ENCODE measurements at places on chromosomes 11 and 22.

DNA sequence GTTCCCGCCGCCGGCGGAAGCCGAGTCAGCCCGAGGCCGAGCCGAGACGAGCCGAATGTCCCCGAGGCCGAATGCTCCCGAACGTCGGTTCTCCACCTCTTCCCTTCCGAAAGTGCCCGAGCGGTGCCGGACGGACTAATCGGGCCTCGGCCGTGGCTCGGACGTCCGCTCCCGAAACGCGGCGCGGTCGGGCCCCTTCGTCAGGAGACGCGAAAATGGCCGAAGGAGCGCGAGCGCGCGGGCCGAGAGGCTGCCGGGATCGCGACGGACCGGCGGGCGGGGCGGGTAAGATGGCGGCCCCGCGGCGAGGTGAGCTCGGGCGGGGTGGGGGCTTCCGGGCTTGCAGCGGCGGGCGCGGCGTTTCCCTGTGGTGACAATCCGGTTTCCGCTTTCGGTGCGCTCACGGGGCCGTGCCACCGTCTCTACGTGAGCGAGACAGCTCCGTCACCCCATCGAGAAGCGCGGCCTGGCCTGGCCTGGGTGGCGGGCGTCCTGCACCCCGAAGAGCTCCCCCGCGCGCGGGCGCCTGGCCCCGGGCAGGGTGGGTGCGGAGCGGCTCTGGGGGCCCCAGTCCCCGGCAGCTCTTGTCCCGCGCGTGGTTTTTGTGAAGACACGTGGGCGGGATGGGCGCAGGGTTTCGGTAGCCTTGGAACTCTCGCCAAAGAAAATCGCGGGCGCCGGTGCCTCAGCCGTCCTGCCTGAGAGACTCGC lies at the start of gene TMEM80:
Gene TMEM80, plus strand, starts transcription at position 279 of the 711 bp plus-strand sequence. Its CDS starts 12 bp downstream, at position 291.
- DNase-seq = peak; percentile 98

DNA sequence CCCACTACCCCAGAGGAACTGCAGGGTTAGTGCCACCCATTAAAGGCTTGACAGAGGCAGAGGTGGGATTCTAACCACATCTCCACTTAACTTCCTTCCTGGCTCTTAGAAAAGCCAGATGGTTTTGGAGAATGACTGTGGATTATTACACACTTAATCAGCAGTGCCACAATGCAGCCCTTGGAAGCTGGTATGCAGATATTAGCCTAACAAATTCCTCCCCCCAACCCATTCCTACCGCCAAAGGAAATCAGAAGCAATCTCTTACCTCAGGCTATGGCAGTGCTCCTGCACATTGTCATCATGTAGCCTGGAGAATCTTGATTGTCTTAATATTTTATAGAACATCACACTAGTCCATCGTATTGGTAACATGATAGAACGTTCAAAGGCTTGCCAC lies 23.2 kb upstream of the NRGN start:
- no peak for DNase-seq

GRCh38 chr22:49263101-49263500 lies 564.6 kb downstream of the BRD1 start:
- no peak for DNase-seq

DNA sequence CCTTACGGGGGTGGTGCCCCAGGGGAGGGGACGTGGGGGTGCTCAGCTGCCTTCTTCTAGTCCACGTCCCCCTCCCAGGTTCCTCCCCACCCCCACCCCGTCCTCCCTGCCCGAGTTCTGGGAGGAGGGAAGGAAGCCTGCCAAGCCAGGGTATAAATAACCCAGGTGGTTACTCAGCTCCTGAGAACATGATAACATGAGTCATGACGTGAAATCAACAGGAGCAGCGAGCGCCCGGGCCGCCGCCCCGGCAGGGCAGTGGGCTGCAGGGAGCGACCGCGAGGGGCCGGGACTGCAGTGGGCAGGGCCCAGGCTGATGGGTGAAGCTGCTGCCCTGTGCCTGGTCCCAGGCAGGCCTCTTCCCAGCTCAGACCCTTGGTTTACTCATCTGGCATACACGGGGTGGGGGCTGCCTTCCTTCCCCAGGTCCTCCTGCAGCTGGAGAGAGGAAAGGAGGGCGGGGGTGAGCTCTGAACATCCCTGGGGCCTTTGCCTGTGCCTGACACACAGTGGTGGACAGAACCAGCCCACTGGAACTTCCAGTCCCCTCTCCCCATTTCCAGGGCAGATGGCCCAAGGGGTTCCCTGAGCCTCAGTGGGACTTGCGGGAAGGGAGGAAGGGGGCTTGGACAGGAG lies 8.8 kb upstream of the PDGFB start:
- peak; percentile 87 for DNase-seq

DNA sequence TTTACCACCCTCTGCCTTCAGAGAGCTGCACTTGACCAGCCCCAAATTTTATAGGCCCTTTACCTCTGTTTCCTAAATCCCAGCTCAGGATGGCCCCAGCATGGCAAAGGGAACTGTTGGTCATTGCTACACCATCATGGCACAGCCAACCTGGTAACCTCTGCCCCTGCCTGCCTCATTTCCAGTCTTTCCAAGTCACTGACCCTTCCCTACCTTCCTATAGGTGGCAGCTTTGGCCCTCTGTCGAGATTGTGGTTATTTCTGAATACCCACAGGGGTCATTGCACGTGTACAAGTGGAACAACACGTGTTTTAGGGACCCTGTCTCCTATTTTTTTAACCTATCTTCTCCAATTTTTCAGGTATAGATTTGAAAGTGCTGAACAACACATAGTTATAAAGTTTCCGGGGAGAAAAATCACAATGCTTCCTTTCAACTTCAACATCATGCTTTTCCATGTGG lies 2.8 kb downstream of the GALNT18 start:
- DNase-seq = no peak

- no peak for DNase-seq
These were observed 1.5 kb upstream of the PICALM start for GRCh38 chr11:86070142-86071056.

DNA sequence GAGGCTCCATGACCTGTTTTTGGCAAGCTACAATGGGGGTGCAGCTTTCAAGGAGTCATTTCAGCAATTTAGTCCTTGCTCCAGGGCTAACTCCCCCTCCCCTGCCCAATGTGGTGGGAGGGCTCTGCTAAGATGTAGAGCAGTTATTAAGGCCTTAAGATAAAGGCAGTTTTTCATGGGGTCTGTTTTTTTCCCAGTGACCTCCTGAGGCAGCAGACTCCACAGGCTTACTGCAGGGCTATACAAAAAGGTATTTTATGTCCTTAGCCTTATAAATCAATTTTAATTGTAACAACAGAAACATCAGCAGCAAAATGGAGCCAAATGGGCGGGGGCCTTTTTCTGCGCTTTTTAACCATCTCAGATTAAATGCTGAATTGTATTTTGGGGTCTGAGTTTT lies 192.3 kb downstream of the KIRREL3 start:
- DNase-seq = no peak

GRCh38 chr22:18121506-18121905 lies 10.9 kb downstream of the TUBA8 start:
- DNase-seq = no peak

GRCh38 chr11:87398931-87399330 lies 361.2 kb downstream of the TMEM135 start:
- DNase-seq = no peak

- DNase-seq = no peak
These were observed 13.6 kb downstream of the POLR2F start for GRCh38 chr22:37967147-37967546.

DNA sequence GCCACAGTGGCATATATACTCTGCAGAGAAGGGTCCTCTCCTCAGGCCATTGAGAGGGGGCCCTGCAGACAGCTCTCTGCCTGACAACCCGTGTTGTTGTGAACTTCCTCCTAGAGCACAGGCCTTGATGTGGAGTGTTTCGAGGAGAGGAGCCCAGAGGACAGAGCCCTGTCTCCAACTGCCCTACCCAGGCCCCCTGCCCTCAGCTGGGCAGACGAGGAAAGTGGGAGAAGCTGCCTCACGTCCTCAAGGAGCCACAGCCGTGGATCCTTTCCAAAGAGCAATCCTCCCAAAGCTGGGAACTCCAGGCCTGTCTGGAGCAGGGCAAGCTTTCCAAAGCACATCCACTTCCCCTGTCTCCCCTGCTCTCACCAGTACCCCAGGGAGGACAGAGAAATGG lies 10.7 kb downstream of the LMO1 start:
- no peak for DNase-seq

DNA sequence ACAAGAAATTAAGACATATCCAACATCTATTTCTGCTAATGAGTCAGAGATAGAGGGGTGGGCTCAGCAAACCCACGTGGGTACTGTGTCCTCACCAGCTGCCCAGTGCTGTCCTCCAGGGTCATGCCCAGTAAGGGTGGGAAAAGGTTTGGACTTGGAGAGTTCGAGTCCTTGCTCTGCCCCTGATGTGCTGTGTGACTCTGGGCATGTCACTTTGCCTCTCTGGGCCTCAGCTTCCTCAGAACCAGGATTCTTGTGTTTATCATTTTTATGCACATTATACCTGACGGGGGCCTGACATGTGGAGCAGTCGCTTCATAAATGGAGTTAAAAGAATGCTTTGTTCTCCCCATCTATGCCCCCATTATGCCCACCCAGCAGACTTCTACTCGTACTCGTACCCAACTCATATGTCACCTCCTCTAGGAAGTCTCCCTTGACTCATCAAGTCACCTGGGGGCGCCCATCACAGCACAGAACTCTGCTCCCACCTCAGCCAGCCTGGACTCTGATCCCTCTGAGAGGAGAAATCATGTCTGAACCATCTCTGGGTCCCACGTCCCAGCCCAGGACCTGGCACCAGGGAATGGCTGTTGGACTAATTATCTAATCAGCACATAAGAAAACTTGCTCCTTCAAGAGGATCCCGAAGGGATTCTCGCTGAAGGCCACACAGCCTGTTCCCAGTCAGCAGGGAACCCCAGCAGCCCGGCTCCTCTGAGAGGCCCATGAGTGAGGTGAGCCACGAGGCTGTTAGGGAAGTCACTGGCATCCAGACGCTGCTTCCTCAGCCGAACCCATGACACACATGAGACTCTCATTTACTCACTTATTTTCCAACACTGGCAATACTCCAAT lies 38.7 kb upstream of the TSKU start:
- no peak for DNase-seq

- no peak for DNase-seq
These were observed 8.1 kb upstream of the GNB1L start for GRCh38 chr22:19862619-19863246.

- no peak for DNase-seq
These were observed 5.7 kb downstream of the PRR5 start for GRCh38 chr22:44707752-44708151.

DNA sequence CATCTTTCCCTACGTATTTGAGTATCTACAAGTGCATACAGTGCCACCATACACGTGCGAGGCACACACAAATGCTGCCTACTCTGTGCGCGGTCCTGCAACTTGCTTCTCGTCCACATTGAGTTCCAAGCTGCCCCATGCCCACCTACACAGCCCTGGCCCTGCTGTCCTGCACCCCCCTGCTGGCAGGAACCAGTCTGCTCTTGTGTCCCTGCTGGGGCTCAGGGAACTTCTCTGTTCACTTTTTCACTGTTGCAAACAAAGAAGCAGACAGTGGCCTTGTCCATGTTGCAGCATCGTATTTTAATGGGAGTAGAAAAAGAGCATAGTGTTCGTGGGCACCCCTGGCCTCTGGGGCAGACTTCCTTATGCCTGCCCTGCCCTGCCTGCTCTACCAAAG lies 14.0 kb downstream of the CPT1A start:
- no peak for DNase-seq

GRCh38 chr11:24070435-24070834 lies 426.4 kb upstream of the LUZP2 start:
- DNase-seq = no peak

DNA sequence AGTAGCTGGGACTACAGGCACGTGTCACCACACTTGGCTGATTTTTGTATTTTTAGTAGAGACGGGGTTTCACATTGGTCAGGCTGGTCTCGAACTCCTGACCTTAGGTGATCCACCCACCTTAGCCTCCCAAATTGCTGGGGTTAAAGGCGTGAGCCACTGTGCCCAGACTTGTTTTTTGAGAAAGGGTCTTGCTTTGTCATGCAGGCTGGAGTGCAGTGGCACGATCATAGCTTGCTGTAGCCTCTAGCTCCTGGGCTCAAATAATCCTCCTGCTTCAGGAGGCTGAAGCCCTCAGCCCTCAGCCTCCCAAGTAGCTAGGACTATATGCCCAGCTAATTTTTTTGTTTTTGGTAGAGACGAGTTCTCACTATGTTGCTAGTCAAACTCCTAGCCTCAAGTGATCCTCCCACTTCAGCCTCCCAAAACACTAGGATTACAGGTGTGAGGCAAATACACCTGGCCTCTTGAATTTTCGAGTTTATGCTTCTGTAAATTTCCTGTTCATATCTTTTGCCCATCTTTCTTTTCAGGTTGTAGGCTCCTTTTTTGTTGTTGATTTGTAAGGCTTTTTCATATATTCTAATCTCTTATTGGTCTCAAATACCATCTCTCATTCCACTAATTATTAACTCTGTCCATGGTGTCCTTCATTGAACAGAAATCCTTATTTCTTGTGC lies 3.4 kb upstream of the RBM4B start:
- no peak for DNase-seq

GRCh38 chr11:117121176-117121575 lies 22.9 kb upstream of the PAFAH1B2 start:
- no peak for DNase-seq

GRCh38 chr22:42868751-42869251 lies 11.7 kb upstream of the ARFGAP3 start:
- DNase-seq = no peak

DNA sequence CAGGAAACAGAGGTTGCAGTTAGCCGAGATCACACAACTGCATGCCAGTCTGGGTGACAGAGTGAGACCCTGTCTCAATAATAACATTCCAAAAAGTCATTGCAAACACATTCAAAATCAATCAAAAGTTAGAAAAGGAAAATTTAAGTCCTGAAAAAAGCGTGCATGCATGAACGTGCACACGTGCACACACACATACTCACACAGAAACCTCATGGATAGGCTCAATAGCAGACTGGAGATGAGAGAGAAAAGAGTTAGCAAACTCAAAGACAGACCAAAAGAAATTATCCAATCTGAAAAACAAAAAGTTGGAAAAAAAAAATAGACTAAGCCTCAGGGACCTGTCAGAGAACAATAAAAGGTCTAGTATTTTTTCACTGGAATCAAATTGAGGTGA lies 1005.6 kb downstream of the TBC1D22A start:
- no peak for DNase-seq

- DNase-seq = no peak
These were observed 187.2 kb downstream of the SPON1 start for GRCh38 chr11:14149683-14150082.

Measured in H4 (cell line).